Stomach (tissue), 19 donors: ENCODE measurements at places on chromosomes 4 and X. TPM values are rescaled to one million over a fixed set of nuclear protein-coding genes. Genes with fewer than 3 reads are reported as not detected.

The CDX4 gene
- polyA plus RNA-seq = not detected

The TLR8 gene
- 0.31 TPM for polyA plus RNA-seq

The ZNF185 gene
- polyA plus RNA-seq = 4.6 TPM

The MAD2L1 gene
- 10.1 TPM for polyA plus RNA-seq

The NPY1R gene
- polyA plus RNA-seq = 0.33 TPM

The DOK7 gene
- 1.7 TPM for polyA plus RNA-seq

The CXorf49 gene
- not detected for polyA plus RNA-seq

The GPR82 gene
- not detected for polyA plus RNA-seq

The RXFP1 gene
- polyA plus RNA-seq = 0.15 TPM

The PTCHD1 gene
- not detected for polyA plus RNA-seq

The MEPE gene
- polyA plus RNA-seq = not detected

DNA sequence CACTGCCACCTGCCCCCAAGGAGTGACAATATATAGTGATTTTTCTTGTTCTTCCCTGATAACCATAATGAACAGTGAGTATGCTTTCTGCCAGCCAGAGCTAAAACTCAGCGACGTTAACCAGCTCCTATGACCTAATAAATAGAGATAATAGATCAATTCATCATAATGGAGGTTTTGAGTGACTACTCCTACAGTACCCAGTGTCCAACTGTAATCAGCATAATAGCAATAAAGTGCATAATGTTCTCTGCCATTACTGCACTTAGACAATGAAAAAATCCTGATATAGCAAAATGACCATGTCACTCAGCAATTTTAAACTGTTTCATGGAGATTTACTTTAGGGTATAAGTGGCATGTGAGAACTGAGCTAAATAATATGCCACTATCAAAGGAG is 20.7 kb upstream of the TXLNG start:
- H3K27me3 ChIP-seq = no peaks in the 10 kb centered on the region
- no peak overlapping the region for H3K4me3 ChIP-seq
- H3K27ac ChIP-seq = no peak overlapping the region
- no peaks in the 10 kb centered on the region for H3K4me1 ChIP-seq

DNA sequence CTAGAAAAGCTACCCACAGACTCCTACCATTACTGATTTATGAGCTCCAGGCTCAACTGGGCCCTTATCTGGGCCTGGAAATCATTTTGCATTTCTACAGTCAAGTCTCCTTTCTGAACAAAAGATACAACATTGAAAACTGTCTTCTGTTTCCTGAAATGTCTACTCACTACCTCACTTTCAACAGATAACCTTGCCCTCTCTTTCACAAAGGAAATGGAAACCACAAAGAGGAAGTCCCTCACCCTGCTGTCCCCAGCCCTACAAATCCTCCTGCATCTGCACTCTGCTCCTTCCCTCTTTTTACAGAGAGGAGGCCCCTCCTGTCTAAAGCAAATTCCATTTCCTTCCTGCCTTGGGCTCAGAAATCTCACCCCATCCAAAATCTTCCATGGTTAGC is 24.8 kb upstream of the CYBB start:
- H3K27me3 ChIP-seq = no peaks in the 10 kb centered on the region
- no peak overlapping the region for H3K4me3 ChIP-seq
- no peaks in the 10 kb centered on the region for H3K4me1 ChIP-seq
- no peaks in the 10 kb centered on the region for H3K36me3 ChIP-seq
- DNase-seq = peak; percentile 44

DNA sequence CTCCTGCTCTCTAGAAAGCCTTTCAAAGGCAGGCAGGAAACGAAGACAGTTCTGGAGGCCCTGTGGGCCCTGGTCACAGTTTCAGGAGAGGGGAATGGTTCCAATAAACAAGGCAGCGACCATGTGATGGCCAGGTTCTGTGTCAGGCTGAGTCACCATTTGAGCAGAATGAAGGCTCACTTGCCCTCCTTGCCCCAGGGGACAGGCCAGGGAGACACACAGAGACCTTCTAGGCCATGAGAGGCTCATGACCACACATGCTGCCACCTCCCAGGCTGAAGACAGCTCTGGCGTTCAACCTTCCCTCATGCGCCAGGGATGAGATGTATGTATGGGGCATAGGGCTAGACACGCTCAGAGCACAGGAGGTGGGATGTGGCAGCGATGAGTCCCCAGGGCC is 22.9 kb upstream of the TRIM2 start:
- no peak overlapping the region for H3K4me3 ChIP-seq
- H3K27me3 ChIP-seq = no peaks in the 10 kb centered on the region
- no peak overlapping the region for H3K27ac ChIP-seq

GRCh38 chrX:76148753-76149152 is 24.1 kb upstream of the PBDC1 start:
- DNase-seq = no peak
- H3K36me3 ChIP-seq = no peaks in the 10 kb centered on the region
- no peak overlapping the region for H3K4me3 ChIP-seq
- H3K27ac ChIP-seq = peak overlapping the region; percentile 86
- peaks cover 3% of the 10 kb centered on the region for H3K27me3 ChIP-seq

GRCh38 chr4:136357556-136357955 is 1174.7 kb downstream of the PCDH18 start:
- H3K36me3 ChIP-seq = no peaks in the 10 kb centered on the region
- H3K27ac ChIP-seq = no peak overlapping the region
- H3K4me3 ChIP-seq = no peak overlapping the region
- H3K27me3 ChIP-seq = no peaks in the 10 kb centered on the region
- no peak for DNase-seq

- no peak for DNase-seq
- peaks cover 13% of the 10 kb centered on the region for H3K4me1 ChIP-seq
- no peak overlapping the region for H3K27ac ChIP-seq
- H3K36me3 ChIP-seq = no peaks in the 10 kb centered on the region
Measured at GRCh38 chr4:26176598-26177149, 144.1 kb upstream of the RBPJ start.

DNA sequence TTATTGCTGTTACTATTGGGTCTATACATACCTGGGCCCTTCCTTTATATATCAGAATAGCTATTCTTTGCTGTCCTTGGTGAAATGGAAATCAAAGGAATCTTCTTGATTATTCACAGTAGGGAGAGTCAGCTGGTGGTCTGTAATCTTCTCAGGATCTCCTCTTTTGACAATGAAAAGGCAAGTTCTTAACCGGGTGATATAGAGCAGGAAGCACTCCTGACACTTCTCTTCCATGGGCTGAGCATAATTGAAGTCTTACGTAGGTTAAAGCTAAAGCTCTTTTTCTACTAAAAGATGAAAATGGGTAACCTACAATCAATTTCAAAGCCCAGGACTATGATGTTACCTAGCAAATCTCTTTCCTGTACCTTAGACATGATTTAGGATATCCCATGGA is 274.9 kb upstream of the LCORL start:
- DNase-seq = no peak
- H3K36me3 ChIP-seq = no peaks in the 10 kb centered on the region
- no peak overlapping the region for H3K4me3 ChIP-seq
- no peaks in the 10 kb centered on the region for H3K27me3 ChIP-seq
- H3K27ac ChIP-seq = no peak overlapping the region

GRCh38 chrX:30150196-30150895 is 65.0 kb upstream of the MAGEB2 start:
- DNase-seq = no peak
- H3K27ac ChIP-seq = no peak overlapping the region
- no peak overlapping the region for H3K4me3 ChIP-seq
- H3K27me3 ChIP-seq = no peaks in the 10 kb centered on the region
- no peaks in the 10 kb centered on the region for H3K4me1 ChIP-seq

GRCh38 chr4:184432127-184432922 is 42.0 kb downstream of the IRF2 start:
- no peak for DNase-seq
- no peak overlapping the region for H3K4me3 ChIP-seq
- peaks cover 16% of the 10 kb centered on the region for H3K36me3 ChIP-seq
- no peak overlapping the region for H3K27ac ChIP-seq
- H3K27me3 ChIP-seq = no peaks in the 10 kb centered on the region
- peaks cover 74% of the 10 kb centered on the region for H3K4me1 ChIP-seq

GRCh38 chrX:123835661-123836371 is 24.0 kb upstream of the XIAP start:
- no peak overlapping the region for H3K4me3 ChIP-seq
- no peaks in the 10 kb centered on the region for H3K36me3 ChIP-seq
- no peaks in the 10 kb centered on the region for H3K4me1 ChIP-seq
- no peak for DNase-seq
- H3K27ac ChIP-seq = no peak overlapping the region

- peaks cover 25% of the 10 kb centered on the region for H3K4me1 ChIP-seq
- peaks cover 20% of the 10 kb centered on the region for H3K27me3 ChIP-seq
- H3K27ac ChIP-seq = no peak overlapping the region
- no peaks in the 10 kb centered on the region for H3K36me3 ChIP-seq
- DNase-seq = no peak
- no peak overlapping the region for H3K4me3 ChIP-seq
Measured at GRCh38 chr4:168633496-168633895, 136.6 kb downstream of the PALLD start.

DNA sequence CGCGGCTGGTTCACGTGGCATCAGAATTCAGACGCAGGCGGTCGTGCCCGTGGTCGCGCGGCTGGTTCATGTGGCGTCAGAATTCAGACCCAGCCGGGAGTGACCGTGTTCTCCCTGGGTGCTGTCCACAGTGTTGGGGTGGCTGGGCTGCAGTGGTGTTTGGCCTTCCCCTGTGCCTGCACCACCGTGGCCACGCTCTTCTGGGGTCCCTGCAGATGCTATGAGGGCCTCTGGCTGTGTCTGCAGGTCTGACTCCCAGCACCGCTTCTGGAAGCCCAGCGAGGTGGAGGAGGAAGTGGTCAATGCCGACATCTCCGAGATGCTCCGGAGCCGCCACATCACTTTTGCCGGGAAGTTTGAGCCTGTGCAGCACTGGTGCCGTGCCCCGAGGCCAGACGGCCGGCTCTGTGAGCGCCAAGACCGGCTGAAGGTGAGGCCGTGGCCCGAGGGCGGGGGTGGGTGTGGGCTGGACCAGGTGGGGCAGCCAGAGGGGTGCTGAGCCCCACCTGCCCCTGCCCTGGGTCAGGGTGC is 26.4 kb downstream of the NKX1-1 start:
- no peak for DNase-seq
- H3K27ac ChIP-seq = no peak overlapping the region
- H3K4me3 ChIP-seq = no peak overlapping the region
- no peaks in the 10 kb centered on the region for H3K27me3 ChIP-seq

GRCh38 chr4:122005064-122005755 is 53.4 kb upstream of the TRPC3 start:
- no peak for DNase-seq
- no peak overlapping the region for H3K4me3 ChIP-seq
- no peak overlapping the region for H3K27ac ChIP-seq

GRCh38 chrX:15216280-15216679 is 53.6 kb downstream of the ASB9 start:
- H3K4me3 ChIP-seq = no peak overlapping the region
- no peak overlapping the region for H3K27ac ChIP-seq
- no peaks in the 10 kb centered on the region for H3K27me3 ChIP-seq
- DNase-seq = no peak

DNA sequence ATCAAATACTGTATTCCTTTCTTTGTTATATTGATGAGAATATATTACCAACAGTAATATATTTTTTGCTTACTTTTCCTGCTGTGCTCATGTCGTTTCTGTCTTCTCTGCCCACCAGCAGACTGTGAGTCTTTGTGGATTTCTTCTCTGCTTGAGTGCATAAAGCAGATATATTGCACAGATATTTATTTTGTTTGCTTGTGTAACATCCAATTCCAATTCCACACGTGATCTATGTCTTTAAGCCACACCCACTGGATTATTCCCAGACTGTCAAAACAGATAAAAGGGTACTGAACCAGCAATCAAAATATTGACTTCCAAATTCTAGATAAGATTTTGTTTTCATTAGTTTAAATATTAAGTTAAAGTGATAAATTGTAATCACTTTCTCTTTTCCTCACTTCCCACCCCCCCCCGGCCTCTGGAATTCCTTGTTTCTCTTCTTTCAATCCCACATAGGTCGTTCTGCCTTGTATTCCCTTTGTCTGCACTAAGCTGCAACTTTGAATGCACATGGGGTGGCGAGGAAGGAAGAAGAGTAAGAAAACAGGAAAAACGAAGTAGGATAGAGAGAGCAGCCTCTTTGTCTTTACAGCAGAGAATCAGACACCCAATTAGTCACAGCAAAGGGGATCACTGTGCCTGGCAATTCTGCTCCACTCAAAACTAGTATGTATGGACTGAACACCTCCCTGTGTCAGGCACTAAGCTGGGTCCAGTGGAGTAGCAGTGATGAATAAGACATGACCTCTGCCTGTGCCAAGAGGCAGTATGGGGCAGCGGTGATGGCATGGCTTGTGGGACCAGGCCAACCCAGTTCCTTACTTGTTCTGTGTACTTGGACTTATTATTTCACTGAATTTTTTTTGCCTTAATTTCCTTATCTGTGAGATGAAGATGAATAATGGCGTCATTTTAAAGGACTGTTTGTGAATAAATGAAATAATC is at the start of gene ADH1B:
TSS of gene ADH1B (minus strand) at position 161 of the 951 bp plus-strand sequence. CDS start at position 91, 70 bp downstream.
- H3K4me3 ChIP-seq = peak within 1 kb of the TSS; percentile 18
- H3K4me1 ChIP-seq = peaks cover 34% of the 10 kb centered on the region
- no peak for DNase-seq
- no peaks in the 10 kb centered on the region for H3K27me3 ChIP-seq
- no peaks in the 10 kb centered on the region for H3K36me3 ChIP-seq

- H3K27ac ChIP-seq = no peak overlapping the region
- H3K4me1 ChIP-seq = no peaks in the 10 kb centered on the region
- DNase-seq = no peak
- no peaks in the 10 kb centered on the region for H3K27me3 ChIP-seq
- peaks cover 8% of the 10 kb centered on the region for H3K36me3 ChIP-seq
- H3K4me3 ChIP-seq = no peak overlapping the region
Measured at GRCh38 chr4:8289956-8290700, 20.6 kb downstream of the HTRA3 start.

- peak overlapping the region; percentile 46 for H3K27ac ChIP-seq
- peak overlapping the region; percentile 70 for H3K4me3 ChIP-seq
- peaks cover 6% of the 10 kb centered on the region for H3K27me3 ChIP-seq
- DNase-seq = peak; percentile 33
- no peaks in the 10 kb centered on the region for H3K36me3 ChIP-seq
Measured at GRCh38 chrX:17375637-17376430, 834 bp downstream of the NHS start.

GRCh38 chrX:24395775-24396174 is 35.3 kb downstream of the SUPT20HL1 start:
- no peaks in the 10 kb centered on the region for H3K27me3 ChIP-seq
- peak overlapping the region; percentile 37 for H3K27ac ChIP-seq

DNA sequence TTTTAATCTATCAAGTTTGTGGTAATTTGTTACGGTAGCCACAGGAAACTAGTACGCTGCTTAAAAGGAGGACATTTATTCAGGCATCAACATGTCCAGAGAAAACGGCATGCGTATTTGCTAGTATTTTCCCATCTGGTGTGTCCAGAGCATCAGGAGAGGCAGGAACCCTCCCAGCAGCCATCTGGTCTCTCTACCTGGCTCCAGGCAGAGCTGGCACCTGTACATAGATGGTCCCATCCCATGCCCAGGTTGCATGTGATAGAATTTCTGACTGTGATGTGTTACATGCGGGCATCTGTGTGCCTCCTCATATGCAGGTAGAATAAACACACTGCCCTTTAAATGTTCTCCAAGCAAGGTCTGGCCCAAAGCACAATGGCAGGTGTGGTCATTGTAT is 57.9 kb upstream of the PAGE1 start:
- DNase-seq = no peak
- H3K4me1 ChIP-seq = no peaks in the 10 kb centered on the region
- no peaks in the 10 kb centered on the region for H3K36me3 ChIP-seq
- no peak overlapping the region for H3K27ac ChIP-seq
- H3K4me3 ChIP-seq = no peak overlapping the region
